ENCODE measurements at places on chromosomes 12 and 14. TPM values are rescaled to one million over a fixed set of nuclear protein-coding genes. Genes with fewer than 3 reads are reported as not detected.

TTC5 gene
- 18.5 TPM for total RNA-seq

COX8C gene
- total RNA-seq = not detected

ARG2 gene
- total RNA-seq = 0.80 TPM

ADAM20 gene
- 2.4 TPM for total RNA-seq

TCL1B gene
- total RNA-seq = 0.97 TPM

DCAF11 gene
- total RNA-seq = 97.6 TPM

CMKLR1 gene
- total RNA-seq = 84.4 TPM

DNA sequence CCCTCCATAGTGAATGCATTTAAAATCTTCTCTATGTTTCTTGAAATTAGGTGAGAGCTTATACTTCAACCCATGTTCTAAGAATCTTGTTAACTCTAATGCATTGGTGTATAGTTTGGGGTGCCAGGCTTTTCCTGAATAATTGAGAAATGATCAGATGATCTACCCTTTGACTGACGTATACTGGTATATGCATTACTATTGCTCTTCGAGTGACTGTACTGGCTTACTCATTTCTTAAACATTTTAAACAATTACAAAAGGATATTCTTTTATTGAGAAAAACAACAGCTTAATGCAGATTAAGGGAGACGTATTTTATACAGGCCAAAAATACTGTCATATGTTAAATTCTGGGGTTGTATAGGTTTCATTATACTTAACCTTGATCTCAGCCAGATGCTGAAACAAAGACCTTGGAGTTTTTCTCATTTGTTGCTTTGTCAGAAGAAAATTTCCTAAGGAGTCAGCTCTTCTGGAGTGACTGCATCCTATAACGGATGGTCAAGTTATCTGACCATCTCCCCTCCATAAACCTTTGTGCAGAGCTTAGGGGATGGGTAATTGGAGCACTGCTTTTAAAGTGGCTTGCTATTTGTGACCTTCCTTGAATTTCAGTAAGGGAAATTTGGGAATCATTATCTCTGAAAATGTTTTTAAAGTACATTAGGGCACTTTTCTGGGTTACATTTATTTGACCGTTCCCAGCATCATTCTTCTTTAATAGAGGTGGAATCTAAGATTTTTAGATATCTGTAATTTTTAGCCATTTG, 507.6 kb downstream of the PCNX1 start:
- no peak for DNase-seq

DNA sequence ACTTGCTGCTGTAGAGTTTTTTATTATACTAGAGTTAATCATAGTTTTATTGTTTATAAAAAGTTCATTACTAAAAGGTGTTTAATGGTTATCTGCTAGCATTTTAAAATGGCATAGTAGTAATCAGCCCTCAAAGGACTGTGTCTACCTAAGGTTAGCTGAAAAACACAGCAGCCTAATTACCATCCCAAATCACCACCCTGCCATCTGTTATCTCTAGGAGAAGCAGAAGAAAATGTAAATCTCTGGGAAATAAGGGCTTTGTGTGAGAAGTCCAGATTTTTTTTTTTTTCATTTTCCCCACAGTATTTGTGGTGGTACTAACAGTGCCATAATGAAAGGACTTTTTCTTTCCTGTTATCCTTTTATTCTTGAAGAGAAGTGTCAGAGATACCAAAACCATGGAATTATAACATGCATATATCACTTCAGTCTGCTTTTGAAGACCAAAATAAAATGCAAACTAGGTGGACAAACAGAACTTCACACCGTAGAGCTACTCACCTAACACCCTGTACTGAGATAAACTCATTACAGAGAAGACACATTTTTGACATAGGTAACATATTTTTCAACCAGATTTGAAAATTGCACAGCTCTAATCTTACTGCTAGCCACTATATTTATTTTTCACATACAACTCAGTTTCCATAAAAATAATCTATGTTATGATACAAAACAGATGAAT, 876.2 kb downstream of the C12orf50 start:
- no peak for DNase-seq

DNA sequence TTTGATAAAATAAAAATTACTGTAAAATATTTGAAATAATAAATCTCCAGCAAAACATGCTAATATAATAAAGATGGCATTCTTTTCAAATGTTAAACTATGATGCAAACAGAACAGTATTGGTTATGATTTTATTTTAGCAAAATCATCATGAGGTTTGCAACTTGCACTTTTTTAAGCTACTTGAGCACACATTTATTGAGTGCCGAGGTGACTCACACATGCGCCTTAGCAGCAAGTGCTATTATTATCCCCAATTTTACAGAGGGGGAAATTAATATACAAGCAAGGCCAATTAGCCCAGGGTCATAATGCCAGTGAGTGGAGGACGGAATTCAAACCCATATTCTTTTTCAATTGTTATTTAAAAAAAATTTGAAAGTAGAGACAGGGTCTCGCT, 7.3 kb downstream of the DYRK4 start:
- no peak for DNase-seq

DNA sequence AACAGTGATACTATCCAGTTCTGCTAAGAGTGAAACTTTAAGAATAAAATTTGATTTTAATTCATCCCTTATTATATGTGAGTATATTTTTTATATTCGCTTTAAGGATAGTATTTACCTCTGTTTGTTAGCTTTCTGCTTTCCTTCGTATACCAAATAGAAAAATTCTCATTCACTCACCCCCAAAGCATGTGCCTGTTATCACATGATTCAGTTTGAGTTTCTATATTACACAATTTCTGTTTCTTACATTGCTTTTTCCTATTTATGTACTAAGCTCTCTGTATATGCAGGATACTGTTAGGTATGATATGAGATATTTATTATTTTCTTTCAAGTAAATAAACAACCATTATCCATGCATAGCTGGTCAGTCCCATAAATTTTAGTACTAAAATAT, 275.2 kb downstream of the FBXL14 start:
- DNase-seq = no peak

DNA sequence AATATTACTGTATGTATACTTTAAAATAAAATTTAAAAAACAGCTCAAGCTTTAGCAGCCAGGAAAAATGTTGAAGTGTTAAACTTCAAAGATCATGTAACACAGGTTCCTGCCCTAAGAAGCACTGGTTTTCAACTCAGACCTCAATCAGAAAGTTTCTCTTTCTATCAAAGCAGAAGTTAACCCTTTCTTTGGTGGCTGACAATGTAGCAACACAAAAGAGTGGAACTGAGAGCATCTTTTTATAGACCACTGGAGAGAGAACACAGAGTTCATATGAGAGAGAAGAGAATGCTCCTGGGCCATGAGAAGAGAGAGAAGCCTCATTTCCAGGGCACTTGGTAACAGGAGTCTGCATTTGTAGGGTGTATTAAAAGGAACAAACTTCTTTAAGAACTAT, 42.2 kb upstream of the KTN1 start:
- DNase-seq = no peak

DNA sequence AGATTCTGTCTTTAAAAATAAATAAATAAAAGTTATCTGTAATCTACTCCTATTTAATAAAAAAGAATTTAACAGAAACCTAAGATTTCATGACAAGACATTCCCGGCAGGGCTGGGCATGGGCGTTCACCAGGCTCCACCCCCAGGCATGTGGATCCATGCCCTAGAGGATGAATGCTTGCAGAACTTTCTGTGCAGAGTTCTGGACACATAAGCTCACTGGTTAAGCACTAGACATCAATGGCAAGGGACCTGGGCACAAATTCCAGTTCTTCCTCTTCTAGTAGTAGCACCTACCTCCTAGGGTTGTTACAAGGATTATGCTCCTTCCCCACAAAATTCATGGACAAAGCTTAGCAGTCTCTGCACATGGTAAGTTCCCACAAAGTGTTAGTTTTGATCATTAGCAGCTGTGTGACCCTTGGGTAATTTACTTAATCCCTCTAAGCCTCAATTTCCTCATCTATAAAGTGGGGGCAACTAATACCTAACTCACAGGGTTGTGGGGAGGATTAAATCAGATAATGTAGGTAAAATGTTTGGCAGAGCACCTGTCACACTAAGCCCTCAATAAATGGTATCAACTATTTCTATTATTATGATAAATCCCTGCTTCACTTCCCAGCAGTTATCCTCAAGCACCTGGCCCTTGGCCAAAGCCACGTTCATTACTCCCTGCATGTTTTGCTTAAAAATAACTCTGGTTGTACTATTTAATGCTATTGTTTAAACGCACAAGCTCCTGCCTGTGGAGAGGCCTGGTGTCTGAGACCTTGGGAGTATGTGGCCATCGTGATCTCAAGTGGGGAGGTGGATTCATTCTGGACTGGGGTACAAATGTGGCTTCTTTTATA, 9.8 kb downstream of the GALNT6 start:
- DNase-seq = no peak

GRCh38 chr12:72612171-72612570, 340.0 kb downstream of the TRHDE start:
- no peak for DNase-seq

DNA sequence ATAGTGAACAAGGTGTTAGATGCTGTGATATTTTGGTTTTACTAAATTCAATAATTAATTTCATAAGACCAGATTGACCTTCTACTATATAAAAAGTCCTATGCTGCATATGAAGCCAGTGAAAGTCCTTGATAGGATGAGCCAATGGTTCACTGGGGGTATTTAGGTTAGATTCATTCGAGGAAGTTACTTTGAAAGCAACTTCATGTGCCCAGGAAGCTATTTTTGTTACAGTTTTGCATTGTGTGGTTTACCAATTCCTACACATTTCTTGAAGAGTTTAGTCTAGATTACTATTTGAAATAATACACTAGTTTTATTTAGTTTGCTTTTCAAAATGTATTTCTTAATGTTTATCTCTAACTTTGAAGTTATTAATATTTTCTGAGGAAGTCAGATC, 58.5 kb upstream of the RMST start:
- DNase-seq = no peak

DNA sequence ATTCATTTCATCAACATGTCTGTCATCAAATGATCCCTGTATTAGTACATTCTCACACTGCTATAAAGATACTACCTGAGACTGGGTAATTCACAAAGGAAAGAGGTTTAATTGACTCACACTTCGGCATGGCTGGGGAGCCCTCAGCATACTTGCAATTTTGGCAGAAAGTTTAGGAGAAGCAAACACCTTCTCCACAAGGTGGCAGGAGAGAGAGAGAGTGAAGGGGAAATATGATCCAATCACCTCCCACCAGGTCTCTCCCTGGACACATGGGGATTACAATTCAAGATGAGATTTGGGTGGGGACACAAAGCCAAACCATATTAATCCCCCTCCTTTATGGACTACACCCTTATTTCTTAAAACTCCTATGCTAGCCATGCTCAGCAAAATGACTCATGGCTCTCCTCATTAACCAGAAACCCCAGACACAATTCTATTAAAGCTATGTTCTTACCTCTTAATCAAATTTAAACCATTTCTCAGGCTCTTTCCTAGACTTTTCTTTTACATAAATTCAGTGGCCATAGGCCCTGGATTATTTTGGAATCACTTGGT, 932.3 kb downstream of the FLRT2 start:
- DNase-seq = no peak

GRCh38 chr14:28762955-28763326, 3.6 kb upstream of the FOXG1 start:
- DNase-seq = no peak

DNA sequence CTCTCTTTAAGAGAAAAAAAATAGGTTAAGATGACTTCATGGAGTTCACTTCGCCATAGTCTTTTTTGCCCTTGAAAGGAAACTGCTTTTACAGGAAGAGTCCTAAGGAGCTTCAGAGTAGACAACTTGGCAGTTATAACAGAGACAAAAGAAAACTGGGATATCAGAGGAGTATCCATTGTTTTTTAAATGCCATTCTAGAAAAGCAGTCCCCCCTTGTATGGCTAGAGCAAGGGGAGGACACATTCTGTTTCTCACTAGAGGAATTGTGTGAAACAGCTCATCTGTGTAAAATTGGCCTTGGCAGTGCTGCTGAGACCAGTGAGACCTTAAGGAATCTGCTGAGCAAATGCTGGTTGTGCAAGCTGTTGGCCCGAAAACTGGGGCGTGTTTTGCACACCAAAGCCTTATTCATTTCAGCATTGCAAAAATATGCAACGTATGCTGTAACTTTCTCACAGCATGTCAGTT, 128.0 kb downstream of the GPR135 start:
- no peak for DNase-seq

- DNase-seq = no peak
These were observed 56.6 kb downstream of the PAX9 start for GRCh38 chr14:36718216-36718615.

- no peak for DNase-seq
These were observed 130.6 kb upstream of the MDM1 start for GRCh38 chr12:68462803-68463202.

DNA sequence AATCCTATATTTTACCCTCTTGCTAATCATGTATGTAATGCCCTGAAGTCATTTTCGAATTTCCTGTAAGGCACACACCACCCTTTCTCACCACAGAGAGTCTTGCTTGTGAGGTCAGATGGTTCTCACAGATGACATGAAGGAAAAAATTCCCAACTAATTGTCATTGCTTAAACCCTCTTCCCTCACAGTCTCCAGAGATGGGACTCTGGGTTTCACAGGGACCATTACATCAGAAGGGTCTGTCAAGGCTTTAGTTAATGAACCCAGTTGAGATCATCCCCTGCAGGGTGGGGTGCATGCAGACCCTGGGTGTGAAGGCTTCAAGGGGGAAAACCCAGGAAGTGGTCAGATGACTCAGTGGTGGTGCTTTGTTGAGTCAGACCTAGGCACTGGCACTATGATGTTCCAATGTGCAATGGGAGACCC, 229.6 kb downstream of the BCAT1 start:
- DNase-seq = no peak

DNA sequence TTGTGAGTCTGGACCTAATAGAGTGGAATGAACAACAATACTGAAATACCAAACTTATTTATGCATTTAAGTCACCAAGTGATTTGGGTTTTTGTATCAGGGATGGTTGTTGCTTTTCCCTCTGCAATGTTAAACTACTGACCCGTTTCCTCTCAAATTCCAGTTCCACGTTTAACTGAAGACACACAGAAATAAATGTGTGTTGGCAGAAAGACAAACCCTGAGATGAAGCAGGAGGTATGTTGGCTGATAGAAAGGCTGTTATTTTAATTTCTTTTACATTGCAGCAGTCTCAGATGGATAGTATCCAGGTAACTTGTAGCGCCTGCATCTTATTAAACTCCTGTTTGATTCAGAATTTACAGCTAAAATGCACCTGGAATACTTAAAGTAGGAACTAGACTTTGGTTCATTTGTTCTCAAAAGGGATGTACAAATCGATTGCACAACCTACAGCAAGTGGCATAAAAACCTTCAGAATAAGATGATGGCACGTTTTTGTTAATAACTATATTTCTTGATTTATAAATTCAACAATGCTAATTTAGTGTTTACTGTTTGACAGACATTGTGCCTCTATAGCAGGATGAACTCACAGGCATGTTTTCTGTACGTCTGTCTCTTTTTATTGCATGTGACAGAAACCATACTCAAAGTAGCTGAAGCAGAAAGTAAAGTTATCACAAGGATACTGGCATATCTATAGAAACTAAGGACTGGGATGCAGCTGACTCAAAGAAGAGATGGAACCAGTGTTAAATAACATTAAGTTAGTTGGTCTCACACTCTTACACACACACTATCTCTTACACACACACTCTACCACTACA, 405.7 kb downstream of the ZFP36L1 start:
- no peak for DNase-seq

Measured in spleen (tissue), 13 donors.